ENCODE measurements at places on chromosomes 7 and 10. TPM values are rescaled to one million over a fixed set of nuclear protein-coding genes. Genes with fewer than 3 reads are reported as not detected.

GRCh38 chr7:33937871-33938270, 32.5 kb downstream of the BMPER start:
- H3K27me3 ChIP-seq = no peaks in the 10 kb centered on the region
- H3K4me1 ChIP-seq = no peaks in the 10 kb centered on the region
- no peaks in the 10 kb centered on the region for H3K36me3 ChIP-seq
- H3K4me3 ChIP-seq = no peak overlapping the region

GRCh38 chr7:3955751-3956696, 655.0 kb downstream of the SDK1 start:
- no peaks in the 10 kb centered on the region for H3K4me1 ChIP-seq
- no peaks in the 10 kb centered on the region for H3K36me3 ChIP-seq
- no peak overlapping the region for H3K27ac ChIP-seq
- peaks cover 93% of the 10 kb centered on the region for H3K27me3 ChIP-seq

- DNase-seq = no peak
- peaks cover 13% of the 10 kb centered on the region for H3K36me3 ChIP-seq
- peak overlapping the region; percentile 87 for H3K27ac ChIP-seq
- H3K27me3 ChIP-seq = no peaks in the 10 kb centered on the region
- peak overlapping the region; percentile 65 for H3K4me3 ChIP-seq
Observed at GRCh38 chr7:47582764-47583738, 1.1 kb upstream of the TNS3 start.

DNA sequence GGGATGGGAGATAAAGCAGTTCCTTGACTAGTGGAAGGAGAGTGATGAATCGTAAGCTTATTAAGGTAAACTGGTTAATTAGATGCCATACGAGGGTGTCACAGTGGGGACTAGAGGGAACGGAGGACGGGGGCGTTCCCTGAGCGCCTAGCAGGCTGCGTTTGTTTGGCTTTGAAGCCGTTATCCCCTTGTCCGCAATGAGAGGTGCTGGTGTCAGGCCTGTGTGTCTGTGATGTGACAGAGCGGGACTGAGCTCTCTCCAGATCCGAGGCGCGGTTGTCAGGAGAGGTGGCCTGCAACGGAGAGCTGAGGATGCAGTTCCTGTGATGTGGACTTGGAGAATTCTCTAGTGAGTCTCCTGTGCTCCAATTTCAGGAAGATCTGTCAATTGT, 60.0 kb upstream of the PRPS1L1 start:
- H3K4me1 ChIP-seq = peaks cover 8% of the 10 kb centered on the region
- H3K4me3 ChIP-seq = no peak overlapping the region
- DNase-seq = no peak
- H3K36me3 ChIP-seq = no peaks in the 10 kb centered on the region

DNA sequence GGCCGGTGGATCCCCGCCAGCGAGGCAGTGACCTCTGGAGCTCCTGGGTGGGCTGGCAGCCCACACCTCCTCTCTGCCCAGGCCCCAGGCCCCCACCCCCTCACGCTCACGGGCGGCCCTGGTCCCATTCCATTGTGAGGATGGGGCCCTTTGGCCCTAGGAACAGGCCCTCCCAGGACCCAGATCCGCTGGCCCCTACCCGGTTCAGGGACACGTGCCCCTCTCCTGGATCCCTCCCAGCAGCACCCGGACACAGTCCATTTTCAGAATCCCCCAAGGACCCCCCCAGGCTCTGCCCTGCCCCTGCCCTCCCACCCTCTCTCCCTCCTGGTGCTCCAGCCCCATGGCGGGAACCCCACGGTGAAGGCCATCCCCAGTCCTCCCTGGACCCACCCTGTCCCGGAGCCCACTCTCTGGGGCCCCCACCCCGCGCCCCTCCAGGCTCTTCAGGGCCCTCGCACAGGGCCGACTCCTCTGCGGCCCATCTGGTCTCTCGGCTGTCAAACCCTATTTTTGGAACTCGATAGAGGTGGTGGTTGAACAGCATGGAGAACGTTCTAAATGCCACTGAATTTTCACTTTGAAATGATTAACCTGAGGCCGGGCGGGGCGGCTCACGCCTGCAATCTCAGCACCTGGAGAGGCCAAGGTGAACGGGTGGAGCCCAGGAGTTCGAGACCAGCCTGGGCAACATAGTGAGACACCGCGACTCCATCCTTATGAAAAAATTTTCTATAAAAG, 8.1 kb downstream of the ADAP1 start:
- no peaks in the 10 kb centered on the region for H3K27me3 ChIP-seq
- peak overlapping the region; percentile 48 for H3K4me3 ChIP-seq
- no peak for DNase-seq
- no peaks in the 10 kb centered on the region for H3K36me3 ChIP-seq
- H3K4me1 ChIP-seq = peaks cover 64% of the 10 kb centered on the region

- no peaks in the 10 kb centered on the region for H3K36me3 ChIP-seq
- no peaks in the 10 kb centered on the region for H3K27me3 ChIP-seq
- no peak overlapping the region for H3K27ac ChIP-seq
- DNase-seq = peak; percentile 63
- H3K4me1 ChIP-seq = peaks cover 5% of the 10 kb centered on the region
Observed at GRCh38 chr10:6141296-6142151, 52.7 kb downstream of the RBM17 start.

DNA sequence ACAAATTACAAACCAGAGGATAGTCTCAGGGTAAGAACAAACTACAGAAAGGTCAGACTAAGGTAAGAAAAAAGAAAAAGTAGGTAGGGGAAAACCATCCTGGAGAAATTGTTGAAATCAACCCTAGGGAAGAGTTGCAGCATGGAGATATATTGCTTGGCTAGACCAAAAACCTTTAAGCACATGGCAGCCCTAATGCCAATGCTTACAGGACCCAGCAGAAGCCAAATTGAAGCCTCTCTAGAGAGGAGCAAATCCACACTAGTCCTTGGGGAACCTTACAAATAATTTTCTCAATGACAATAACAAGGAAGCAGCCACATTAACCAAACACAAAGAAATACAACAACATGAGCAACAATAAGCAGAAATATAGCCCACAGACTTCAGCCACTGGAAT, 81.9 kb downstream of the CNOT4 start:
- no peaks in the 10 kb centered on the region for H3K36me3 ChIP-seq
- DNase-seq = no peak
- no peak overlapping the region for H3K4me3 ChIP-seq
- H3K4me1 ChIP-seq = no peaks in the 10 kb centered on the region
- no peaks in the 10 kb centered on the region for H3K27me3 ChIP-seq

DNA sequence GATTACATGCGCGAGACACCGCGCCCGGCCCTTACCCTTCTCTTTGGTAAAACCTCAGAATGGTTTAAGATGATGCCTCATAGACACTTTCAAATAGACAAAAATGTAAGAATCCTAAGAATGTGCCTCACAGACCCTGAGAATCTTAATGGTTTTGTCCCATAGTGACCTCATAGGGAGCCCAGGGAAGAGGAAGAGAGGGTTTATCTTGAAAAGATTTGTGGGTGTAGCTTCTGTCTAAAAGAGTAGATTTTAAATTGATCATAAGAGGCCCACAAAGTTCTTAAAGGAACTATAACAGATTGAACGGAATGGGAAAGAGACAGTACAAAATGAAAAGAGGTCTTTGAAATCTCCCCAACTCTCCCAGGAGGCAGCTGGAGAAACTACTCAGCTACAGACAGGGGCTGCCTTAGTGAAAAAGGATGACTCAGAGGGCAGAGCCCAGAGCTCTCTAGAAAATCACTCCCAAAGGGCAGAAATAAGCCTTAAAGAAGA, 220.6 kb downstream of the ADRA2A start:
- no peak for DNase-seq
- no peak overlapping the region for H3K27ac ChIP-seq
- no peak overlapping the region for H3K4me3 ChIP-seq

GRCh38 chr10:104099269-104099668, 13.6 kb upstream of the COL17A1 start:
- H3K4me3 ChIP-seq = no peak overlapping the region
- H3K27ac ChIP-seq = peak overlapping the region; percentile 57
- H3K36me3 ChIP-seq = no peaks in the 10 kb centered on the region
- peak; percentile 83 for DNase-seq

DNA sequence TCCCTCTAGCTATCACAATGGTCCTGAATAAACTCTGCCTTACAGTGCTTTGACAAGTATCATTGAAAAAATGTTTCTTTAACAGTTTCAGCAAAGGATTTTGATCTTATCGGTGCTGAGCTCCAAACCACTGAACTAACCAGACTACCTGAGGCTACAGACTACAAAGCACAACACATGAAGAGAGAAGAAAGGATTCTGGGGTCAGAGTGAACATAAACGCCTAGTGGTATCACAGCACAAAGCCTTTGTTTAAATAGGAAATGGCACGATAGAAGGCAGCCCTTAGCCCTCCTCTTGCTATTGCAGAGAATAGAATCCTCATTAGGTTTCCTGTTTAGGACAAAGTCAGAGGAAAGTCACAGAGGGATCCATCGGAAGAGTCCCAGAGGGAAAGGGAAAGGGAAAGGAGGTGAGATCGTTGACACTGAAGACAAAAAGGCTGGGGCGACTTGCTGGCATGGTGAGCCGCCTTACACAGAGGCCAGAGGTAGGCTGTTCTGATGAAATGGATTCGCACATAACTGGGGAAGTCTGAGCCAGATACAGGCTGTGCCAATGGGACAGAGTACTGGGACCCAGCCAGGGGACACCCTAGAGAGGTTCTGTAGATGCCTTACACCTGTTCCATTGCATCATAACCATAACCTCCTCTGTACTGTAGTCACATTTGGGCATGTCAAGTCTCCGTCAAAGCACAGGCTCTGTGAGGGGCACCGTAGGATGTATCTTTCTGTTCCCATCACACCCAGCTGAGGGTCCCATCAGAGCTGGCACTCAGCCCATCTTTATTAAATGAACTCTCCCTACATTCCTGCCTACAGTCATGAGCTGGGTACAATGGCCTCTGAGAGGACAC, 71.5 kb downstream of the XPNPEP1 start:
- H3K4me1 ChIP-seq = no peaks in the 10 kb centered on the region
- H3K36me3 ChIP-seq = no peaks in the 10 kb centered on the region
- no peak overlapping the region for H3K4me3 ChIP-seq
- DNase-seq = no peak
- peaks cover 4% of the 10 kb centered on the region for H3K27me3 ChIP-seq

DNA sequence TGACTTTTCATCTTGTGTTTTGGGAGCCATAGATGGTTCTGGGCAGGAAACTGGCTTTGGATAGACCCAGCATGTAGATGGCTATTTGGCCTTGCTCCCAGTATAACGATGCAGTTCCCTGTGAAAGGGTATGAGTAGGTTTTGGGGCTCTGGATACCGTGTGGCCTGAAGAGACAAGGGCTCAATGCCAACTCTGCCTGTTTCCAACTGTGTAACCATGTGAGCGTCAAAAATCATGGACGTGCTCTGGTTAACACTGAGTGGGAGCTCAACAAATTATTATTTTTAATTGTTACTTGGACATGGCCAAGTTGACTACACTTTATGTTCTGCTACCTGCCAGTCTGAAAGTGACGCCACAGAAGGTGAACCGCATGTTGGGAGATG, 41.8 kb downstream of the EGFR start:
- peak overlapping the region; percentile 96 for H3K27ac ChIP-seq
- no peak for DNase-seq
- no peaks in the 10 kb centered on the region for H3K27me3 ChIP-seq
- H3K4me3 ChIP-seq = no peak overlapping the region
- peaks cover 46% of the 10 kb centered on the region for H3K4me1 ChIP-seq

ANKIB1 gene
- 116 TPM for total RNA-seq

TAS2R4 gene
- total RNA-seq = 0.65 TPM

SPOCK2 gene
- 5.3 TPM for total RNA-seq
